Epithelial cell of proximal tubule (primary cell): ENCODE measurements at places on chromosomes 2 and 18.

DNA sequence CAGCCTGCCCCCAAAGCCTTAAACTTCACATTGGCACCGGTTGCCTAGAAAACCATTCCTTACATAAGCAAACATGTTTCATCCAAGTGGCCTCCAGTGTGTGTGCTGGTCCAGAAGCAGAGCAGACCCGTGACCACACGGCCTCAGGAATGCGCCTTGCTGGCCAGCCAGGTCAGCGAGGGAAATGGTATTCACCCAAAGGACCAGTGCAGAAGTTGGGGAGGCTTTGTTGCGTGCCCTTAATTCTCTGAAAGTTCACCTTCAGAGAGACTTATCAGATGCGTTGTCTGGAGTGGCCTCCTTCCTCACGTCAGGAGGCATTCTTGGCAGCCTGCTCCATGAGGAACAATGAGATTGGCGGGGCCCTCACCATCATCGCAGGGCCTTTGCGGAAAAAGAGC is 25.9 kb downstream of the NRP2 start:
- no peak for DNase-seq

DNA sequence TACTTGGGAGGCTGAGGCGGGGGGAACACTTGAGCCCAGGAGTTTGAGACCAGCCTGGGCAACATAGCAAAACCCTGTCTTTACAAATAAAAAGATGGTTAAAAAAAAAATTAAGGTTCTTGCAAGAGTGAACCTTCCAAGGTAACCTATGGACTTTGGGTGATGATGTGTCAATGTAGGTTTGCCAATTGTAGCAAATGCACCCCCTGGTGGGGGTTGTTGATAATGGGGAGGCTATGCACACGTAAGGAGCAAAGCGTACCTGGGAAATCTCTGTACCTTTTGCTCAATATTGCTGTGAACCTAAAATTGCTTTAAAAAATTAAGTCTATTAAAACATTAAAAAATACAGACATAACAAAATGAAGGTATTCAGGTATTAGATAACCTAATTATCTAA is 70.4 kb downstream of the CWC22 start:
- DNase-seq = no peak

GRCh38 chr18:62399276-62399675 is 74.2 kb downstream of the TNFRSF11A start:
- DNase-seq = no peak

- no peak for DNase-seq
Measured at GRCh38 chr18:49728542-49728941, 84.8 kb downstream of the ACAA2 start.

GRCh38 chr2:30684996-30685395 is 122.2 kb downstream of the CAPN13 start:
- no peak for DNase-seq
